ENCODE measurements at places on chromosomes 12 and 14.

DNA sequence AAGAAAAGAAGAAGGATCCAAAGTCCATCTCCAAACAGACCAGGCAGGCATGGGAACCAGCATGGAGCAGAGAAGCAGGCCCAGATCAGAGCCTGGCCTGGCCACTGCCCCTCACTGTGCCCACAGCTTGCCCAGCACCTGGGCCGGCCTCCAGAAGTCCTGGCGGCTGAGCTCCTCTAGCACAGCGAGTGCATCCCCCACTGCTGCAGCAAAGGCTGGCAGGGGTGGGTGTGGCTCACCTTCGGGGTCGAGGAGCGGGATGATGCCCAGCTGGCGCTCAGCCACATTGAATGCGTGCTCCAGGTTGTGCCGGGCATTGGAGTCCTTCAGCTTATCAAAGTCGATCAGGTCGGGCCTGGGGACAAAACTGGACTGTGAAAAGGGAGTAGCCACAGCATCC lies 78.7 kb downstream of the SPTB start:
- no peak for DNase-seq

- DNase-seq: no peak
These were observed 338.4 kb downstream of the RAD51B start for GRCh38 chr14:68157971-68158371.

DNA sequence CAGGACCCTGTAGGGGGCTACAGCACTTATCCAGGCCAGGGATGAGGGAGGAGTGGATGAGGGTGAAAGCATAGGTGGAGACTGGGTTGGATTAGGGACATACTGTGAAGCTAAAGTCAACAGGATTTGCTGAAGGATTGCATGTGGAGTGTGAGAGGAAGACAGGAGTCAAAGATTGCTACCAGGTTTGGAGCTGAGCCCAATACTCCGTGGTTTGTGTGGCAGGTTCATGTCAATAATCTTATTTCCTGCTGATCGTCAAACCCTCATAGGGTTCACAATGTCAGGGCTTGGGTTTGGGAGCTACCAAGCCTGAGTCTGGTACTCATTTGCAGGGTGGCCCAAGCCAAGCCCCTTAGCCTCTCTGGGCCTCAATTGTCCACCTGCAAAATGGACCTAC lies 77.1 kb upstream of the PLXNC1 start:
- DNase-seq: no peak

GRCh38 chr12:101885912-101886561 lies 8.7 kb downstream of the DRAM1 start:
- DNase-seq: no peak

DNA sequence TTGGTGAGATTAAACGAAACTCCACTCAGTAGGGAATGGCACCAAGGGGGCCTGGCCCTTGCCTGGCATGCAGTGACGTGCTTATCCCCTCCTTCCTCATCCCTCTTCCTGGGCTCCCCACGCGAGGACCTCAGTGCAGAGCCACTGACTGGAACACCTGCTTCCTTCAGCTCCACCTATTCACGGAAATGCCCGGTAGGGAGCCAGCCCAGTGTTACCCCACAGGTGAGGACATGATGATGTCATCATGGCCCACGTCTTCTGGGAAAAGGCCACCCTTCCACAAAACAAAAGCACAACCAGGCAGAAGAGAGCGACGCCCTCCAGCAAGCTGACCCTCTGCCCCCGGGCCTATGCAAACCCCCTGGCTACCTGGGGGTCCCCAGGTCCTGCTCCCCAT lies 42.1 kb downstream of the CCDC85C start:
- DNase-seq: no peak

DNA sequence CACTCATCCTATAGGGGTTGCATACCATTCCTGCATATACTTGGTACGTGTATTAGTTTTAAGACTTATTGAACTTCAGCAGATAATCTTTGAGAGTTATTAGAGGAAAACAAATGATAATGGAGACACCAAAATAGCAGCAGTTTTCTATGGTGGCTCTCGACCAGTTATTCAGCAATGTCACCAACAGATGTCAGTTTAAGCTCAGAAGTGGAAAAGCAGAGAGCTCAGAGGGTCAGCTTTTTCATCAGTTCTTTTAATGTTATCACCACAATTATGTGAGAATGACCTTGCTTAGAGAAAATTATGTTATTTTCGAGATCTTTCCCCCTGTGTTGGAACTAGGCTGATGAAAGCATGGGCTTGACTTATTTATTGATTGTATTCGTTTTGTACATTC lies 32.0 kb downstream of the PTPN11 start:
- DNase-seq: no peak

GRCh38 chr12:100061814-100062213 lies 77.1 kb upstream of the ANKS1B start:
- DNase-seq: no peak

GRCh38 chr14:99775351-99775750 lies 17.9 kb upstream of the EML1 start:
- no peak for DNase-seq

GRCh38 chr14:96191841-96192462 lies 12.7 kb upstream of the BDKRB2 start:
- no peak for DNase-seq

- DNase-seq: peak; percentile 57
These were observed 96.7 kb downstream of the TMEM132D start for GRCh38 chr12:129807136-129807535.

Measured in SK-N-DZ (cell line).